NCI-H1092 (cell line): ENCODE measurements at places on chromosomes 5 and 9.

DNA sequence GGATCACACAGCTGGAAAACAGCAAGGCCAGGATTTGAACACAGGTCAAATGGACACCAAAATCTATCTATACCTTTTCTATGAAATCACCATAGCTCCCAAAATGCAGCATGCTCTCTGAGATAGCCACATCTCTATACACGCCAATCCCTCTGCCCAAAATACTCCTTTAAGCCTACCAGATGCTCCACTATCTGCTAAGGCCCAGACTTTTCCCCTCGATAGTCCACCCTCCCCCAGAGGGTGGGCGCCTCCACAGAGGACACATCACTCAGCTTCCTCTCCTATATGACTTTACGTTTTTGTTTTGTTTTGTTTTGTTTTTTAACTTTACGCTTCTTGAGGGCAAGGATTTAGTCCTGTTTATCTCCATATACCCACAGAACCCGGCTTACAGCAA, 46.8 kb downstream of the MTMR12 start:
- DNase-seq: no peak

DNA sequence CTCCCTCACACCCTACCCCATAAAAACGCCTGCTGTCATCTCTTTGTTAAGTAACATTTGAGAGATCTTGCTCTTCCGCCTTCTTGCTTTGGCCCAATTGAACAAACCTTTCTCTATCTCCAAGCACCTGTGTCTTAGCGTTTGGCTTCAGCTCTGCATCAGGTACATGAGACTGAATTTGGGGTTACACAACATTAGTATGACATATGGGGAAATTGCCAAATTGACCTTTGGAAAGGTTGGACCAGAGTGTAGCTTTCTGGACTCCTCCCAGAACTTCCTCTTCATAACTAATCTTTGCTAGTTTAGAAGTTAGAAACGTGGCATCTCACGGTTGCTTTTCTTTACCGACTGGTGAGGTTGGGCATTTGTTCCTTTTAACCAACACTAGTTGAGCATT, 3.5 kb upstream of the EXOSC3 start:
- no peak for DNase-seq

- DNase-seq: no peak
These were observed 123.5 kb upstream of the EGFLAM start for GRCh38 chr5:38134810-38135209.

DNA sequence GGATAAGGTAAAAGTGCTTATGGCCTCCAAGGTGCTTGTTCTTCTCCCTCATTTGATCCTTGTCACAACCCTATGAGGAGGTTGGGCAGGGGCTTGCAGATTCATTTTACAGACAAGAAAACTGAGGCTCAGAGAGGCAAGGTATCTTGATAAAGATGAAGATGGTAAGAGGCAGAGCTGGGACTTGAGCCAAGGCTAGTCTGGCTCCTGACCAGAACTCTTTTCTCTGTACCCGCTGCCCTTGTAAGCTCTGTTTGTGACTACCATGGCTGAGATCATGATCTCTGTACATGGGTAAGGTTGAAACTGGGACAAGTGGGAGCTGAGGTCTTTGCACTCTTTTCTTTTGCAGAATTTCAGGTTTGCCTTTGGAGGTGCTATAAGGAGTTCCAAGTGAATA, 33.6 kb downstream of the SEC61B start:
- no peak for DNase-seq

DNA sequence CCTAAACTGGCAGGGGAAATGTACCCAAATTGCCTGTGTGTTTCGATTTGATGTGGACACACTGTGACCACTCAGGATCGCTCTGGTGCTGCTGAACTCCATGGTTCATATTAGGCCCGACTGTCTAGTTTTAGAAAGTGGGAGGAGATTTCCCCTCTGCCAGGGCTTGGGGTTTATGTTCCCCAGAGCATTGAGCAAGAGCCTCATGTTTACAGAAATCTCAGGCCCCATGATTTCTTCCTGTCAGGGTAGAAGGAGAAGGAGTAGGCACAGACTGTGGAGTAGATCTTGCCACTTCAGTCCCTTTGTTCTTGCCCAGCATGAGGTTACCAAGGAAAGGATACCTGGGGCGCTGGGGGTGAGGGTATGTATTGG, 40.8 kb upstream of the GLRX start:
- no peak for DNase-seq

DNA sequence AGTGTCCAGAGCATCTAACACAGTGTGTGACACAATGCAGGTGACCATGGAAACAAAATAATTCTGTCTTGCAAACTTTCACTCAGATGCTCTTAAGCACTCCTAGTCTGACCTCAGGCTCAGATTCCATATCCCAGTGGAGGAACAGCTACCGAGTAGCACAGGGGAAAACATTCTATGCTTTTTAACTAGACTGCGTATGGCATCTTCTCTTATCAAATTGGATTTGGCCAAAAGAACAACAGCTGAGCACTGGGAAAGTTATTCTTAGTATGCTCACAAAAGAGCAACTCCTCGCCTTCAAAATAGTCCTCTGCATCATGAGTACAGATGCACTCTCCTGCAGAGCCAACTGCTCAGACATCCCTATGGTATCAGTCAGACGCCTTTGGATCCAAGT, 528.2 kb upstream of the DAP start:
- no peak for DNase-seq

DNA sequence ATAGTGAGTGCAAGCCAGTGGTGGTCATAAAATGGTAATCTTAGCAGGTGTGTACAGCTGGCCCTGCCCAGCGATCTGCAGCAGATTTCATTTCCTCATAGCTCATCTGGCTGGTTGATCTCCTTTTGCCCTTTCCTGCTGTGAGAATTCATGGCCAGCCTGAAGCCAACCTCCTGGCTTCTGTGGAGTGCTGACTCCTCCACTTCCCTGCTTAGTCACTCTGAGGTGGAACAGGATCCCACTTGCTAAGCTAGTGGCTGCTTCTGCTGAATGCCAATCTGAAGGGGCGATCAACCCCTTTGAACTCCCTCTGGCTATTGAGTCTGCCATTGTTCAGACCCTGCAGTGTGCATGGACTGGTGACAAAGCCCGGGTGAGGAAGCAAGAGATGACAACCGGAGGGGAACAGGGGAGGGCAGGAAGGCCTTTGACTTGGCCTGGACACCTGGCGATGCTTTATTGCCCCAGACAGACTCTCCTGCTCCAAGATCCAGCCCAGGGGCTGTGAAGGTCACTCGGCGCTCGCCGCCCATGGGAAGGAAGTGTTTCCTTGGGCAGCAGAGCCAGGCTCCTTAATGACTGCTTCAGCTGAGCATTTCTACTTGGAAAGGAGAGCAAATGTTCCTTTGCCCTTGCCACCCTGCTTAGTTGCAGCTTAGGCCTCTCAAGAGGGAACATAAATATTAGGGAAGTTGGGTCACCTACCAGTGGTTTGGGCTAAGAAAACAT, 341.1 kb downstream of the ZSWIM6 start:
- DNase-seq: no peak

DNA sequence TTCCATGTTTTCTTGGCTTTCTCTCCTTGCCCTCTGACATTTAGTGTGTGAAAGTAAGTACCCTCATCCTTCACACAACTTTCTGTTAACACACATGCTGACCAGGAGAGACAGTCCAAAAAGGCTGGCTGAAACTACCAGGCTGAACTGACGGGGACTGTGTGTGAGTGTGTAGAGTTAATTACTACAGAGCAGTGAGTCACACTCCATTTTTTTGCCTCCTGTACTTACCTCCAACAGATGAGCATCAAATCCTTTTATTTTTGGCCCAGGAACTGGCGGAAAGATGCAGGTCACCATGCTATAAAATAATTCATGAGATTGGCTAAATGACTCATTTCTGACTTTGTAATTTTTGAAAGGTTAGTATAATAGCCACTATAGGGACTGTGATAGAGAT, 20.2 kb upstream of the AGXT2 start:
- DNase-seq: no peak

DNA sequence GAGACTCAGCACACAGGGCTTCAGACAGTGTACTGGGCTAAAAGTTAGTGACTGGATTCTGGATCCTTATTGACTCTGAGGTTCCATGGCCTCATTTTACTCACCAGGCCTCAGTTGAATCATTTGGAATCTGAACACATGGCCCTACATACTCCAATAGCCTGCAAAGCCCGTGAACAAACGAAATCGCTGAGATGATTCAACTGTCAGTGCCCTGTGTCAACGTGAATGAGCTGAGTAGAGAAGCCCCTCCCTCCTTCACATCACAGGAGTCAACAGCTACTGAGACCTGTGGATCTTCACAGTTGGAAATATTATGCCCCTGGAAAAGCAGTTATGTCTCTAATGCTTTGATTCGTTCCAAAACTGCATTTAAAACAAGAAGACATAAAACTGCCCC, 429.3 kb downstream of the GADD45G start:
- DNase-seq: no peak

DNA sequence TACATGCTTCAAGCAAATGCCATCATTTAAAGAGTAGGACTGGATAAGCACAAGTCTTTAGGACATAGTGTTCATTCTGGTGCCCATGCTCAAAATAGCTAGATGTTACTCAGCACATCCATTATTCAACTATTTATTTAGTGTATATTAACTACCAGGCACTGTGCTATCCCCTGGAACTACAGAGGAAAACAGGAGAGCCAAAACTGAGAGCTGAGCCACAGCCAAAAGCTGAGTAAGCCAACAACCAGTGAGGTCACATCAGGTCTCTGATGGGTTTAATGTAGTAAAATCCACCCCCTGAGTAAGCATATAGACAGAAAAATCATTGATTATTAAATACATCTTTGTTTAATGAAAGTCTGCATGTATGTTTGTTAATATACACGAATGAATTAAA, 469.3 kb upstream of the DMAC1 start:
- no peak for DNase-seq

- peak; percentile 66 for DNase-seq
These were observed 281.3 kb downstream of the ARHGAP26 start for GRCh38 chr5:143051244-143052058.

- no peak for DNase-seq
These were observed 9.5 kb upstream of the IL3 start for GRCh38 chr5:132050661-132051552.

- no peak for DNase-seq
These were observed 183.3 kb downstream of the SEMA5A start for GRCh38 chr5:9362600-9362999.

GRCh38 chr5:74384851-74385250, 255.7 kb downstream of the ENC1 start:
- no peak for DNase-seq
